ENCODE measurements at places on chromosomes 11 and 22.

GRCh38 chr11:70112017-70112434 lies 33.9 kb downstream of the ANO1 start:
- no peak for DNase-seq

DNA sequence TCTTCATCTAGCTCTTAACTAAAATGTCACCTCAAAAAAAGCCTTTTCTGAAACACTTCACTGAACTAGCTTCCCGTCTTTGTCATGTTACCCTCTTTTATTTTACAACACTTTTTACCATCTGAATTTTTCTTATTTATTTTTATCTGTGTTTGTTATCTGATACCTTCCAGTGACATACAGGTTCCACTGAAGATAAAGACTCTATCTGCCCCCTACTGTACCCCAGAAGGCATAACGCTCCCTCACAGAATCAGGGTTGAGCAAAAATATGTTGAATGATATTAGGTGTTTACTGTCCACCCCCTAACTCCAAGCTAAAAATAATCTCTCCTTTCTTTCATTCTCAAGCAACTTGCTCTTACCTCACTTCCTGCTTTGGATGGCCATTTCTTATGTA lies 654.2 kb downstream of the NELL1 start:
- DNase-seq = no peak

DNA sequence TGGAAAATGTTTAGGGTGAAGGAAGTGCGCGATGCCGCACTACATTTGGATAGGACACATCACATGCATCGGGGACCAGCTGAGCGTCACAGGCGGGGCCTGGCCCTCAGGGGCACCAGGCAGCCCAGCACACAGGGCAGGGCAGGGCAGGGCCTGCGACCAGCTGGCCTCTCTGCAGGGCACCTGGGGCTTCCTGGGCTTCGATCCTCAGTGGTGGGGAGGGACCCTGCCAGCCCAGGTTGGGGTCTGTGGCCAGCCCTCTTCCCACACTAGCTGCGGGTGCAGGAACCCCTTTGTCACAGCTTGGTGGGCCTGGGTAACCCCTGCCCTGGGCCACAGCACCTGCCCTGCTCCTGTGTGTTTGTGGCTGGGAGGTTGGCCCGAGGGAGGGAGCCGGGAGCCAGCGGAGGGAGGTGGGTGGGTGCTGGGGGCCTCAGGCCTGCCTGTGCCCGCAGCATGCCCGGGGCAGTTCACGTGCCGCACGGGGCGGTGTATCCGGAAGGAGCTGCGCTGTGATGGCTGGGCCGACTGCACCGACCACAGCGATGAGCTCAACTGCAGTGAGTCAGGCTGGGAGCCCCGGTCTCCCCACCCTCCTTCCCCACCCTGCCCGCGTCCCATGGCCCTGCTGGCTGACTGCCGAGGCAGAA lies 37.9 kb downstream of the ST14 start:
- no peak for DNase-seq

DNA sequence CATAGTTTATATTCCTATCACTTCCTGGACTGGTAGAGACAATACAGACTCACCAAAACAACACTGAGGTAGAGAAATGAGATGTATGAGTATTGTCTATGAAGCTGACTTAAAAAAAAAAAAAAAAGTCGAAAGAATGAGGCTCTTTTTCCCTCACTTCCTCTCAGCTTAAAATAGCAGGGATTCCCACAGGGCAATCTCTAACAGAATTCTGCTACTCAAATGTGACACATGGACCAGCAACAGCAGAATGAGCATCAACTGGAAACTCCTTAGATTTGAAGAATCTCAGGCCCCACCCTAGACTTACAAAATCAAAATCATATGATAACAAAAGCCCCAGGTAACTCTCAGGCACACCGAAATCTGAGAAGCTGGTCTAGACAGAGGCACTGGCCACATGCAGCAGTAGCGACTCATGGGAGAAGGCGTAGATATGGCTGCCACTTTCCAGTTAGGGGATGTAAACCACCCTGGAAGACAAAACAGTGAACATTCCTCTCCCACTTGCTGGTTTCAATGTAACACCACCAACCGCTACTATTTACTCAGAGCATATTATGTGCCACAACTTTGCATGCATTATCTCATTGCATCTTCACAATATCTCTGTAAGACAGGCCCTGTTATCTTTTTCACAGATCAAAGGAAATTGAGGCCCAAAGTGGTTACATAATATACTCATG lies 128.0 kb downstream of the RBFOX2 start:
- no peak for DNase-seq

DNA sequence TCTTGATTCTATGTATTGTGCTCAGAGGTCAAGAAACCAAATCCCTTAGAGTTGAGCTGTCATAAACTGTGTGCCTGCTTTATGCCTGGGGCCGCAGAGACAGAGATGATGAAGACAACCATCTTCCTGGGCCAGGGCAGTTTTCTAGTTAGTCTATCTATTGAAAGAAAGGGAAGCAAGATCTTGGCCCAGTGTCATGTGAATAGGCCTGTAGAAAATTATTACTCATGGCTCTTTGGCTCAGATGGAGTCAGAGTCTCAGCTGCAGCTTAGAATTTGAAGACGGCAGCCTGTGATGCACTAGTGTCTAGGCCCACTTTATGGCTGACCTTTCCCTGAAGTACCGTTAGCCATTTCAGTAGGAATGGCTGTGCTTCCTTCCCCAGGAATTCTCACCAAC lies 112.0 kb downstream of the DBX1 start:
- DNase-seq = no peak
